CD4-positive, alpha-beta T cell treated with Interleukin-6 for 4 hours (primary cell): ENCODE measurements at places on chromosomes 5 and 9.

DNA sequence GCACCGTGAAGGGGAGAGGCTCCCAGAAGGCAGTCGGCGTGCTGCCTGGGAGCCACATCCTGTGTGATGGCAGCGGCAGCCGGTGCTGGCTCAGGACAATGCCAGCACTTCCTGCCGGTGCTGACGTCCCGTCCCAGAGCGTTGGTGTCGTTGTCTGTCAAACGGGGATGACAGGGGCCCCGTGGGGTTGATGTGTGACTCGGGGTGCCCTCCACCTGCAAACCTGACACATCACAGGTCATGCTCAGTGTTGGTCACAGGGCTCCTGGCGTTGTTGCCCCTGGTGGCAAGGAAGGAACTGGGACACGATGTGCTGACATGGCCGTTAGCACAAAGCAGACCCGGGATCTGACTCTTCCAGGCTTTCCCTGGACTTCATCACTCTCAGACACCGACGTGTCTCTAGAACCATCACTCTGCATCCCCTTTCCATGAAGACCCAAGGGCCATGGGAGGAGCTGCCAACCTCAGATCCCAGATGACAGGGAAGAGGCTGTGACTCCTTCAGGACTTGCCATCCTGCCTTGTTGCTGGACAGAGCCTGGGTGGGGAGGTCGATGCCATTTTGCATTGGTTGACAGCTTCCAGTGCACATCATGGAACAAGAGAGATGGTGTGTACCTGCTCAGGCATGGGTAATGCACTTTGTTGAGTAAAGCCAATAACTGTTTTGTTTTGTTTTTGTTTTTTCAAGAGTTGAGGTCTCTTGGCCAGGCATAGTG lies 21.5 kb downstream of the PLPP7 start:
- peak; percentile 78 for DNase-seq

GRCh38 chr5:65299861-65300260 lies 181.9 kb downstream of the ADAMTS6 start:
- DNase-seq, result no peak

DNA sequence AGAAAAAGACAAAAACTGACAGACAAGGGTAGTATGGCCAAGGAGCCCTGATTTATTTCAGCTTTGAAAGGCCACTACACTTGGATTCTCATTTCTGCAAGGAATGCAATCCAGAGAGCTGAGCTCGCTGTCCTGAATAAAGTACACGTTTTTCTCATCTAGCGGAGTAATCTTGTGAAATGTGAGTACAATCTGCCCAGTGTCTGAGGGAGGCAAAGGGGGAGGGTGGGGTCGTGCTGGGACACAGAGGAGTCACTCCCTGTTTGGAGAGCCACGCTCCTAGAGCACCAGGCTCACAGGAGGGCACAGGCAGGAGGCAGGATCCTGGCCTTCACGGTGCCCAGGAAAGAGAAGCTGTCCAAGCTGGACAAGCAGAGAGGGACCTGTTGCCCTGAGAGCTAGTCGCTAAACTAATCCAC lies 51.0 kb upstream of the IFNK start:
- no peak for DNase-seq

- no peak for DNase-seq
These were observed 194.2 kb downstream of the TENT4A start for GRCh38 chr5:6907320-6907918.

GRCh38 chr5:52989781-52990527 lies 802 bp downstream of the ITGA2 start:
- peak; percentile 57 for DNase-seq
